CMK (cell line): ENCODE measurements at places on chromosomes 7 and 10.

- no peak for DNase-seq
These were observed 5.1 kb upstream of the CYP26A1 start for GRCh38 chr10:93068411-93069244.

DNA sequence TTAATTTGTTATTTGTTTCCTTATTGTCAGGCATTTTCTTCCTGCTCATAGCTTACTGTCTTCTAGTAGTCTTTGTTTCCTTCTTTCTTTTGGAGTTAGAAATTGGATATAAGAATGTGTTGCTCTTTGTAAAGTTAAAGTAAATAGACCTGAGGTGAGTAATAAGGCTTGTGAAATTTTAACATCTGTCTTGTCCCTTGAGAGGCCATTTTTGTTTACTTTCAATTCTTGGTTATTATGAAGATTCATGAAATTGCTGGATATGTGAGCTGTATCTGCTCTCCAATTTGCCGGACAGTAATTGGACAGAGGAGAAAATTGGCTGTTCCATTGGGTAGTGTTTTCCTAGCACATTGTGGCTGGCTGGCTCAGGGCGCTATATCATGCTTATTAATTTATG is 260.7 kb downstream of the EXOC4 start:
- no peak for DNase-seq

GRCh38 chr10:82267465-82267864 is 392.5 kb downstream of the NRG3 start:
- no peak for DNase-seq

GRCh38 chr7:17126413-17127268 is 171.8 kb upstream of the AHR start:
- DNase-seq: no peak

GRCh38 chr7:103499976-103500375 is 54.0 kb upstream of the SLC26A5 start:
- no peak for DNase-seq

DNA sequence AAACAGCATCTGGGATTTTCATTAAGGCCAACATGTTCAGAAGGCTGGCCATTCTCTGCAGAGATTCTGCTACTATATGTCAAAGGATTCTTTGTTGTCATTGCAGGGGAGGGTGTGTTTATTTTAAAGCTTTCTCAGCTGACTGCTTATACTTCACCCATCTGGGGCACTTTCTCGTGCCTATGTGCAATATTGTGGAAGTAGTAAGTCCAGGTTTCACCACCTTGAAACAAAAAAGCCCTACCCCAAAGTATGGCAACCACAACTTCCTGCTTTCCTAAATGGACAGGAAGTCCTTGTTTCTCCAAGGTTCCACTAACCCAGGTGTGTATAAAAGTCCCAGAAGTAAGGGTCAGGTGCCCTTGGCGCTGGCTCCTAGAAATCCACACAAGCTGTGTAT is 58.7 kb upstream of the COL1A2 start:
- DNase-seq: no peak

- DNase-seq: no peak
These were observed 37.9 kb upstream of the LRRN3 start for GRCh38 chr7:111053035-111053434.

DNA sequence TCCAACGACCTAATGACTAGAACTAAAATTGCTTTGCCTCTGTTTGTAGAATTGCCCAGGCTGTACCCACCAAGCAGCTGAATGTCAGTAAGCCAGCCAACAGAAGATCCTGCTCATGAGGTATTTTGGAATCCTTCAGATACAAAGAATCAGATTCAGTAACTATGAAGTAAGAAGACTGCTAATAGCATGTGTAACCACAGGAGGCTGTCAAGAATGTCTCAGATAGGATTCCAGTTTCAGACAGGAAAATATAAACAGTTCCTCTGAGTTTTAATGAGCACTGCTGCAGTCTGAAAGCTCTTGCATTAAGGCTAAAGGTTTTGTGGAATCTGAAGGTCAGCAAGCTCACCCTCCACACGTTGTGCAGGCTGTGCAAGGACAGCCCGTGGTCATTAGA is 112.6 kb upstream of the ADAM12 start:
- DNase-seq: no peak

DNA sequence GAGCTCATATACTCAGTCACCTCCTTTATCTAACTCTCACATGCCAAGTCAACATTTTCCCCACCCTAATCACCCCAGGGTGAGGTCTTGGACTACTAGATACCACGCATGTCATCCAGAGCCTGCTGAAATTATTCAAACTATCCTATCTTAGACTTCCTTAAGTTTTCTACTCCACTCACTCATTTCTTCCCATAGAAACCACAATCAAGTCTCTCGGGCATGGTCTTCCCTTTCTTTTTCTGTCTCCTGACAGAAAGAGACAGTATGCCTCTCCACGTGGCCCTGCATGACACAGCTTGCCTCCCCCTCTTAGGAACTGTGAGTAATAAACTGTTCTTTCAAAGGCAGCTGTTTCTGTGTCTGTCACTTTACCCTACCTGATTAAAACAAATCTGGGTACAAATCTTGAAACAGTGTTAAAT is 29.4 kb downstream of the TAS2R41 start:
- no peak for DNase-seq

- DNase-seq: no peak
These were observed 4.2 kb downstream of the WDR86 start for GRCh38 chr7:151405588-151405987.

- DNase-seq: no peak
These were observed 67.1 kb downstream of the C10orf120 start for GRCh38 chr10:122632576-122632975.

GRCh38 chr7:89549768-89550167 is 604.5 kb upstream of the STEAP1 start:
- DNase-seq: no peak

DNA sequence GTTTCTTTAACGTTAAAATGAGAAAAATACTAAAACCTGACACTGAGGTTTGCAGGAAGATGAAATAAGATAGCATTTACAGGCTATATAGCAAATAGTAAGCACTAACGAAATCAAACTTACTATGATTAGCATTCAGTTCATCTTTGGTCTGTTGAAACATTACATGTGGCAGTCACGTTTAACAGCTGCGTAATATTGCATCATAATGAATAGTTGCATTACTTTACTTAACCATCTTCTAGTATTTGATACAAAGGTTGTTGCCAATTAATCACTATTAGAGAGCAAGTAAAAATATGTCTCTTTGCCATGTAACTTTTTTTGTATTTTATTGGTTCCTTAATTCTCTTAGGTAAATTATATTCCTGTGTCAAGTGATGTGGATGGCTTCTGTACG is 131.8 kb upstream of the GHITM start:
- DNase-seq: no peak

DNA sequence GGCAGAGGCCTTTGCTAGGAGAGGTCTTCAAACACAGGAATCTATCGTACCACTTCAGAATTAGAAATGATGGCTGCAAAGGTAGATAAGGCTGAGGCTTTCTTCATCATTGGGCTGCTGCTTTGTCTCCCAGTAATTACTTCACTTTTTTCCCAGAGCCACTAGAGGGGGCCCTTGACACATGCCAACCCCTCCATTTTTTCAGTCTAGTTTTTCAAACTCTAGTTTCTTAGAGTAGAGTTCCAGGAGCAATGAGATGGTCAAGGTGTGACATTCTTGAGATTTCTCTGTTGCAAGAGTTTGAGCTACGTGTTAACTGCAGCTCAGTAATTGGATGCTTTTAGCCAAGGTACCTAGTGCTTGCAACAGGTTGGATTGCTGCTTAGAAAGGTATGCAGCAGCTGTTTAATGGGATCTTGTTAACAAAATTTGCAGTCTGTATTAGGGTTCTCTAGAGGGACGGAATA is 33.8 kb upstream of the RBM20 start:
- DNase-seq: no peak

DNA sequence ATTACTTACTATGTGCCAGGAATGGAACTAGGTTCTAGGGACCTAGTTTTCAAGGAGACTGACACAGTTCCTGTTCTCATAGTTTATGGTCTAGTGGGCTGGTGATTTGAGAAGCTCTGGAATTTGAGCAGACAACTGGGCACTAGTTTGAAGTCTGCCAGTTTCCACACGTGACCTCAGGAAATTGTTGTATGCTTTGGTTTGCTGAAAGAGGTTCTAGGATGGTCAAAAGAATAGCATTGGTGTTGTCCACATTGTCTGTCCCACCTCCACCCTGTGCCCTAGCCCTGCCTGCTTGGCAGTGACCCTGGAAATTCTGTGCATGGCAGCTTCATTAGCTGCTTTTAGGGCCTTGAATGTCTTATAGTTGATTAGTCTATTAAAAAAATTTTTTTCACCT is 28.7 kb downstream of the GBF1 start:
- no peak for DNase-seq

GRCh38 chr10:124328477-124329220 is 90.1 kb downstream of the OAT start:
- DNase-seq: no peak

GRCh38 chr10:107215681-107216080 is 51.2 kb upstream of the SORCS1 start:
- DNase-seq: no peak

DNA sequence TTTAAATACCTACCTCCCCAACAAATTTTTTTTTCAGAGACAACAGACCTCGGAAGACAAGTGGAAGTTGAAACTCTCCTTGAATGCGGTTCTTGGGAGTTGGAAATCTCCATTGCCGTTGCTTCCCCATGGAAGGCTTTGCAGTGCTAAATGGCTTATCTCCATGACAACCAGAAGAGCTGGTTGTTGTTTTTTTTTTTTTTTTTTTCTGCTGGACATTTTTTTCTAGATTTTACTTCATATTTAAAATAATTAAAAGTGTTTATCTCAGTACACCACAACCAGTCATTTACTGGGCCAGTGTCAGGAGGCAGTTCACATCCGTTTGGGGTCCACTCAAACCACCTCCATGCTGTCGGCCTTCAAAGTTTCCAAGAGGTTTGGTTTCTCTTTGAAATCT is 348.5 kb upstream of the PRKCQ start:
- no peak for DNase-seq

GRCh38 chr10:50410066-50410811 is 158.9 kb upstream of the ASAH2 start:
- DNase-seq: no peak

GRCh38 chr7:120218712-120219111 is 54.3 kb upstream of the KCND2 start:
- DNase-seq: no peak

DNA sequence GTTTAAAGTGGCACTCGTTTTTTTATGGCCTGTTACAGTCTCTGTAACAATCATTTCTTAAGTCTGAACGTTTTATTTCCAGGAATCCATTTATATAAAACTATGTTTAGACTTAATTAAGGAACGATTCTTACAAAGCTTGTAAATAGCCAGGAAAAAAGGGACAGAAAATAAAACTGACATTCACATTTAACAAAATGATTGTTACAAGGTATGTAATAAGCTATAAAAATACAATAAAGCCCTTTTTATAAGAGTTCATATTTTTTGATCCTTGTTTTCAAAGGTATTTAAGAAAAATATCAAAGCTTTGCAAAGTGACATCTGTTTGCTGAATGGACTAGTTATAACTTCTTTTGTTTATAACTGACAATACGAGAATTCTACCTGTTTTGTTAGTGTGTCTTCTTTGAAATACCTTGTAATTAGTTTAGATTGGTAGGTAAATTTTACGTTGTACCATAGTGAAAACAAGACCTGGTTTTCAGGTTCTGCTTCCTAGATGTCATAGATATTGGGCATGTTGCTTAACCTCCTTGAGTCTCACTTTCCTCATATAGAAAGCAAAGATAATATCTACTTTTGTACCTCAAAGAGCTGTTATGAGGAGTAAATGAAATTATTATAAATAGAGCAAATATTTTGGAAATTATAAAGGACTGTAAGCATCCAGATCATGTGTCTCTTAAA is 25.8 kb downstream of the BTRC start:
- DNase-seq: no peak

DNA sequence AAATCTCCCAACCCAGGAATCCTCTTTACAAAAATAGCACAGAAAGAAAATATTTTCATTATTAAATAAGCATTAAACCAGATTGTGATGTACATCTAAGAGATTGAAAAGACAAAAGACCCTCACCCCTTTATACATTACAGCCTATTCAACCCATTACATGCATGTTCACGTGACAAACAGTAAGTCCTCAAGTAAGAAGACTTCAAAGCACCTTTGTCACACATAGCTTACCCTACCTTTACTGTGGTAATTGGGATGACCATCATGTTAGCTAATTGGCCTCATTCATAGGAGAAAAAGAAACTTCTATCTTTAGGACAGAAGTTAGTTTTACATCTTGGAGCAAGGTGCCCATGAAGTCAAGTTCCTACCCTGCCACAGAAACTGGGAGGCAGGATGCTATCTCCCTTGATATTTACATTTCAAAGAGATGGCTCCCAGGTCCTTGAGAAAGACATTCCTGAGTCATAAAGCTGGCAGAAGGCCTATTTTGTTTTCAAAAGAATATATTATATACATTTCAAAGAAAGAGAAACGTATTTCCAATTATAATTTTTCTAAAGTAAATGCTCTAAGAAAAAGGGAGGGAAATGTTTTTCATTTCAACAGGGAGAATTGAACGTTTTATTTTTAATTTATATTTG is 48.1 kb downstream of the GNAI1 start:
- DNase-seq: no peak

GRCh38 chr7:128076796-128077271 is 45.6 kb upstream of the LRRC4 start:
- DNase-seq: no peak

DNA sequence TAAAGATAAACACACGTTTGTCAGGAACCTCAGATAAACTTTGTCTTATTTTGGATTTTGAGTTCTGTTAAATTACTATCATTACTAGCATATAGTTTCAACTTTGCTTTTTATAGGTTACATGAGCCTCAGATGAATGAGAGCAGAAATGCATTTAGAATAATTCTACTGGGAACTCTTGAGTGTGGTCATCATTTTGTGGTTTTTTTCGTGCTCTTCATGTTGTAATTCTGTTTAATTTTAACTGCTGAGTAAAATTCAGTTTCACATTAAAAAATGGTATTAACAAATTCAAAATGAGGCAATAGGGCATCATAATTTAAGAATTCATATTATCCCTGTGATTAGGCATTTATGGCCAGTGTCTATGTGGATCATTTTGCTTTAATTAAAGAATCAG is 72.9 kb downstream of the GNAI1 start:
- DNase-seq: no peak

GRCh38 chr7:99667179-99667578 is 12.6 kb downstream of the CYP3A5 start:
- no peak for DNase-seq

DNA sequence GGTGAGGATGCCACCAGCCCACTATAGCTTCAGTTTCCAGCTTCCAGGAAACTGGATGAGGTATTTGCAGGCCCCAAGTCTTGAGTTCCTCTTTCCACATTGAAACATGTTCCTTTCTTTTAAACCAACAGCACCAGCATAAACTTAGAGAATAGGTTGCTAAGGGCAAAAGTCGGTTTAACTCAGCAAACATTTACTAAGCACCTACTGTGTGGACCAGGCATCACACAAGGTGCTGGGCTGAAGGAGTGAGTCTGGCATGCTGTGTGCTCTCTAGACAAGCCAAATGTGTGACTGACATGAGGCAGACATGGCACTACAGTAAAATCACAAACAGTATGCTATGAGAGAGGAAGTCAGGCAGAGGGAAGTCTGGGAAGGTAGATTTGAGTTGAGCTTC is 11.0 kb upstream of the RASSF4 start:
- no peak for DNase-seq
